ENCODE measurements at places on chromosomes 16 and 17.

GRCh38 chr16:10575506-10576130 lies 4.8 kb downstream of the EMP2 start:
- no peak for DNase-seq

DNA sequence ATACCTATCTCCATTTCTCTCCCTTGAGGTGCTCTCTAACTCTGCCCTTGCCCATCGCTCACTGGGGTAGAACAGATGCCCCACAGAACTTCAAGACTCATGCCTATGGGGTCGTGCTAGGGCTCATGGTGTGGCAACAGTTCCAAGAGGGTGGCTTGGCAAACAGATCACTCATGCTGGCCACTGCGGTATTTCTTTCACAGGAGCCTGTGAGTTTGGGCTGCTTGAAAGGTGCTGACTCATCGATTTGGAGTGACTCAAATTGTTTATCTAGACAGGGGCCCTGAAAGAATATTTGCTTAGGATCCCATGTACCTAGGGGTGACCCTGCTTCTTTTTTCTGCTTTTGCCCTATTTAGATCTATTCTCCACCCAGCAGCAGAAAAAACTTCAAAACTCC lies 69.9 kb downstream of the IRX5 start:
- no peak for DNase-seq

DNA sequence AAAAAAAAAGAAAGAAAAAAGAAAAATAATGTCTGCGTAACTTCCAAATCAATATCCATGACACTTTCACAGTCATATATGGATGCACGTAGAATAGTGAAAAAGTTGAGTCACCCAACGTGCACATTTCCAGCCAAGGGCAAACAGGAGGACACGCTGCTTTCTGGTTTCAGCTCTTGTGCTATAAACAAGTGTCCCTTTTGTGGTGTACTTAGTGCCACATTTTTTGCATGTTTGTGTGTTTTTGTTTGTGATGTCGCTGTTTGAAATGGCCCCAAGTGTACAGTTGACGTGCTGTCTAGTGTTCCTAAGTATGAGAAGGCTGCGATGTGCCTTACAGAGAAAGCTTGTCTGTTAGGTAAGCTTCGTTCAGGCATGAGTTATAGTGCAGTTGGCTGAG lies 2.9 kb downstream of the CHD9 start:
- DNase-seq, result no peak

- no peak for DNase-seq
Observed at GRCh38 chr16:55489119-55489955, 10.3 kb downstream of the MMP2 start.

GRCh38 chr17:48494335-48494734 lies 36.5 kb downstream of the HOXB1 start:
- DNase-seq, result no peak

GRCh38 chr17:45326626-45327025 lies 9.8 kb upstream of the MAP3K14 start:
- DNase-seq, result no peak

- DNase-seq, result no peak
Observed at GRCh38 chr17:81536299-81537290, 8.4 kb downstream of the FSCN2 start.

DNA sequence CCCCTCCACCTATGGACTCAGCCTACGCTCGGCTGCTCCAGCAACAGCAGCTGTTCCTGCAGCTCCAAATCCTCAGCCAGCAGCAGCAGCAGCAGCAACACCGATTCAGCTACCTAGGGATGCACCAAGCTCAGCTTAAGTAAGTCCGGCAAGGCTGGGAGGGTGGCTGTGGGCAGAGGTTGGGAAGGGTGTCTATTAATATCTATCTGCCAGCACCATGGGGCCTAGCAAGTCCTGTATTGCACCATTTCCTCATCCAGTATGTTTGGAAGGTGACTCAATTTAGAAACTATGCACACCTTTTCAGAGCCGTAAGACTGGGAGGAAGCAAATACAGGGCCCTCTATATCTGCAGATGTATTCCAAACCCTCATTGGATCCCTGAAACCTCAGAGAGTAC lies 45.0 kb upstream of the ARHGAP44 start:
- DNase-seq, result no peak

DNA sequence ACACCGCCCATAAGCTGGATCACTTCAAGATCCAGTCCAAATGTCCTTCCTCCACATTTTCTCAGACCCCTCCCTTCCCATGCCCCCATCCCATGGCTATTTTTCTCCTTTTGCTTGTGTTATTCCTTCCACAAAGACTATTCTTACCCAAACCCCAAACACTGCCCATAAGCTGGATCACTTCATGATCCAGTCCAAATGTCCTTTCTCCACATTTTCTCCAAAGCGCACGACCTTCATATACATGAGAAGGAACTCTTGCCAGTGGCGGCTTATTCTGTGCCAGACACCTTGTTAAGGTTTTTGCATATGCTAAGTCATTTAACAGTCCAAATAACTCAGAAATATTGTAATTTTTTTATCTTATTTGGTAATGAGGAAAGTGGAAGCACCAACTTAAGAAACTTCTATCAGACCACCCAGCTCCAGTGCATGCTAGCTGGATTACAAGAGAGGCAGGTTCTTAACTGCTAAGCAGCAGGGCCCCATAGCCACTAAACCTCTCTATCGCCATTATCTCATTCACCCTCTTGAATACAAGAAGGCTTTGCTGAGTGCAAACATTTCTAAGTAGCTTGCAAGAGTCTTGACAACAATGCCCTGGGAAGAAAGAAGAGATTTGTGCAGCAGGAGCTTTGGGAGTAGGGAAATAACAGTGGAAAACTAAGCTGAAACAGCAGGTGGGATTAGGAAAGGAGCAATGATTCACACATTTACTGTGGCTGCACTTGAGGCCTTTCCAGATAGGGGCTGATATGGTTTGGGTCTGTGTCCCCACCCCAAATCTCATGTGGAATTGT lies 428.2 kb upstream of the MAF start:
- no peak for DNase-seq

DNA sequence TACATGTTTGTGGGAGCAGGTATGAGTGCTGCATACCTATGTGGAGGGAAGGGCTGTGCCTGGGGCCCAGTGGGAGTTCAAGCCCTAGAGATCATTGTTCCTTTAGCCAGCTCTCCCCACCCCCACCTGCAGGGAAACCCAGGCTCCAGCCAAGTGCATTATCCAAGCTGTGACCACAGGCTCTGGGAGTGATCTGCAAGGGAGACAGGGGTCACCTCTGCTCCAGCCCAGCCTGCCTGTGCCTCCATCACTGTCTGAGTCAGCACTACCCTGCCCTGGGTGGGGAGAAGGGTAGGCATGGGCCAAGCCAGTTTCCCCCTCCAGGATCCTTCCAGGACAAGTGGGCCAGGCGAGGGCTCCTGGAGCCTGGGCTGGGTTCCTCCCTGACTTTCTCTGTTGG lies 32.1 kb upstream of the SBK1 start:
- no peak for DNase-seq

DNA sequence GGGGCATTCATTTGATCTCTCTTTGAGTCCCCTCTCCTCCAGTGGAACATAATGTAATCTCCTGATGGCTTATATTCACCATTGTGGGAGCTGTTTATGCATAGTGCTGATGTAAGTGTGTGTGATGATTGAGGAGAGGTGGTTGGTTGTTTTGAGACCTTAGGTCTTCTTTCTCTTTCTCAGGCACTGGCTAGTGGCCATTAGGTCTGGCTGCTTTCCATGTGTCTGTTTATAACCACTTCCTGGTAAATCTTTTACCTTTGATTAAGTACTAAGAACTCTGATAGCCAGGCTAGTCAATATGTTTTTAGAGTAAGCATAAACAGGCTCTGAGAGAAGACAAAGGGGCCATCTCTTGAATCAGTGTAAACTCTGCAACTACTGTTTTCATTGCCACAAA lies 27.9 kb downstream of the VAT1L start:
- DNase-seq, result no peak

GRCh38 chr17:66190738-66191592 lies 968 bp downstream of the CEP112 start:
- no peak for DNase-seq

DNA sequence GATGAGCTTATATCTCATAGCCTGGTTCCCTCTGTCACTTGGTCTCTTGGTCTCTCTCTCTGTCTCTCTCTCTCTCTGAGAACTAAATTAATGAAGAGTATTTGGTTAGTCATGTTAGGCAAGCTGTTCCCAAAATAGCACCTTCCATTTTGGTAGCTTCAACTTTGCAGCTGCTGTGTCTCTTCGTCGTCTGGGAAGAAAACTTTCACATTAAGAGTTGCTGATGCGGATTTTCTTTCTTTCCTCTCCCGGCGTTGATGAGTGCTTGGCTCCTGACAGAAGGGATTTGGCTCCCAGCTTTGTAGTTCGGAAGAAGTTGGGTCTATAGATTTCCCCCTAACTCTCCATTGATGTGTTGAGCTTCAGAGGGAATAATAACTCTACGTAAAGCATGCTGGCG lies at the start of gene RBFOX1:
RBFOX1 (plus strand) TSS at position 235 of the 400 bp plus-strand sequence.
- DNase-seq, result no peak

DNA sequence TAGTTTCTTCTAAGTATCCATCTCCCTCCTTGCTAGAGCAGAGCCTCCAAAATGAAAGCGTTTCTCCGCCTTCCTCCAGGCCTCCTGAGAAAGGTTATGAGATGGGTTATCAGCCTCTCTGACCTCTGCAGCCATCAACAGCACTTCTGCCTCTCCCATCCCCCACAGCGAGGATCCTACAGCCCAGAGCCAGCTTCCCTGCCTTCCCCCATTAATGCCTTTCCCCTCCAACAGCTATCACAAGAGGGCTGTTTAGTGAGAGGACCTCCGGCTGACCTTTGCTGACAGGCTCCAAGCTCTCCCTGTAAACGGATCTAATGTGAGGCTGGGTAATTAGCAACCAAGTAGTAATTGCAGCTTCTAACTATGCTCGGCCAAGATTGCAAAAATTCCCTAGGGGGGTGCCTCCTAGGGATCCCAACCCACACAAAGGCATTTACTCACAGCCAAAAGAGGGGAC lies 55.8 kb downstream of the ZFHX3 start:
- DNase-seq, result no peak

- DNase-seq, result peak; percentile 15
Observed at GRCh38 chr17:50356418-50356817, 10.5 kb downstream of the XYLT2 start.

GRCh38 chr16:78562111-78562510 lies 462.7 kb downstream of the WWOX start:
- no peak for DNase-seq

DNA sequence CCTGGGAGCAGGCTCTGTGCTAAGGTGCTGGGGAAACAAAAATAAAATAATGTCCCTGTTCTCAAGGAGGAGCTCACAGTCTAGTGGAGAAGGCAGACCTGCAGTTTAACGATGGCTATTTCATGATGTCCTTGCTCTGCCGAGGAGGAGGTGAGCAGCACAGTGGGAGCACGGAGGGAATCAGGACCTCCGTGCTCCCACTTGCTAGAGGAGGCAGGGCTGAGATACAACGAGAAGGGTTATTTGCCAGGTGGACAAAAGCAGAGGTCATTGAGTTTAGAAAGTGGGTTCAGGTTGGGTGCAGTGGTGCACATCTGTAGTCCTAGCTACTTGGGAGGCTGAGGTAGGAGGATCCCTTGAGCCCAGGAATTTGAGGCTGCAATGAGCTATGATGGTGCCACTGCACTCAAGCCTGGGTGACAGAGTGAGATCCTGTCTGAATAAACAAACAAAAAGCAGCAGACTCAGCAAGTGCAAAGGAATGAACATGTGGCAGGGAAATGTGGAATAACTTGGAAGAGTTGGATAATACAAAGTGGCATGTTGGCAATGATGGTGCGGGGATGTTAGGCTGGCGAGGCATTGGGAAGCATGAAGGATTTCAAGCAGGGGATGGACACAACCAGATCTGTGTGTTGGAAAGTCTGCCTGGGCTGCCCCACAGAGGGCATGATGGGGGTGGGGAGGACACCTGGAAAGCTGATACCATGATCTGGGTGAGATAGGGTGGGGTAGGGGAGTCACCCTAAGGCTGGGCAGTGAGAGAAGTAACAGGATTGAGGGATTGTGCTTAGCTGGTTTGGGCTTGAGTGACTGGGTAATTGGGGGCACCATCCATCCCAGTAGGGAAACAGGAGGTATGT lies 12.8 kb upstream of the TNS4 start:
- DNase-seq, result no peak

DNA sequence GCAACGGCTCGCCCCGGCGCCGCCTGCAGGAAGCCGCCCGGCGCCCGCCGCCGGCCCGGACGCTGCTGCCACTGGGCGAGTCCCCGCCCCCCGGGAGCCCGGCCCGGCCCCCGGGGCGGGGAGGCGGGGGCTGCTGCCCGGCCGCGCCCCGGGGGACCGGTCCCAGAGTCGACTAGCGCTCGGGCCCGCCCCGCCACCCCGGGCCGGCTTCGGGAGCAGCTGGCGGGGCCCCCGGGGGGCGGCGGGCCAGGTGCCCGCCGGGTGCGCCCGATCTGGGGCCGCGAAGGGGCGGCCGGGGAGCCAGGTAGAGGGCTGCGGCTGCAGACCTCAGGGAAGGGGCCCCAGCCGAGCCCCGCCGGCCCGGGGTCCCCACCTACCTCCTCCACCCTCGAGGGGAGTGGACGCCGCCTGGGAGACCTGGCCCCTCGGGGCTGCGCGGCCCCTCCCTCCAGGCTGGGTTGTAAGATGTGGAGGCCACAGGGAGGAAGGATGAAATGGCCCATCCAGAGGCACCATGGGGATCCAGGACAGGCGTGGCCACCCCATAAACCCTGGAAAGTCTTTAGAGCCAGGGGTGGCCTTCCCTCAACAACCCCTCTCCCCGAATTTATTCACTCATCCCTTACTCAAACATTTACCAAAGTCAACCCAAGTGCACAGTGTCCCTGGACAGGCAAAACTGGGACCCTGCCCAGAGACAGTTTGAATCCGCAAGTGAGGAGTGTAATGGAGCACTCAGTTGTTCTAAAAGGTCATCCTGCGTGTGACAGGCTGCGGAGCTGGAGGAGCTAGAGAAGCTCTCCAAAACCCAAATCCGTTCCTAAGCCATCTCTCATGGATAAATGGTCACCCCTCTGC lies at the start of gene CDYL2:
CDYL2 (minus strand) TSS at position 73 of the 858 bp plus-strand sequence. CDS start 425 bp downstream, outside the sequence.
- DNase-seq, result peak; percentile 60

GRCh38 chr17:50196826-50197225 lies 4.6 kb downstream of the COL1A1 start:
- DNase-seq, result no peak

- no peak for DNase-seq
Observed at GRCh38 chr17:39663340-39663687, 1.8 kb upstream of the TCAP start.

GRCh38 chr16:79918916-79919315 lies 318.4 kb upstream of the MAF start:
- DNase-seq, result no peak

DNA sequence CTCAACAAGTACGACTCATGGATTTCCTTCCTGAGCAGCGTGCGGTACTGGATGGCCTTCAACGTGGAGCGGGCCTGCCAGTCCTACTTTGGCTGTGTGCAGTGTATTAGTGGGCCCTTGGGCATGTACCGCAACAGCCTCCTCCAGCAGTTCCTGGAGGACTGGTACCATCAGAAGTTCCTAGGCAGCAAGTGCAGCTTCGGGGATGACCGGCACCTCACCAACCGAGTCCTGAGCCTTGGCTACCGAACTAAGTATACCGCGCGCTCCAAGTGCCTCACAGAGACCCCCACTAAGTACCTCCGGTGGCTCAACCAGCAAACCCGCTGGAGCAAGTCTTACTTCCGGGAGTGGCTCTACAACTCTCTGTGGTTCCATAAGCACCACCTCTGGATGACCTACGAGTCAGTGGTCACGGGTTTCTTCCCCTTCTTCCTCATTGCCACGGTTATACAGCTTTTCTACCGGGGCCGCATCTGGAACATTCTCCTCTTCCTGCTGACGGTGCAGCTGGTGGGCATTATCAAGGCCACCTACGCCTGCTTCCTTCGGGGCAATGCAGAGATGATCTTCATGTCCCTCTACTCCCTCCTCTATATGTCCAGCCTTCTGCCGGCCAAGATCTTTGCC lies 9.0 kb downstream of the HAS3 start:
- no peak for DNase-seq
